Kidney (tissue), 22 donors: ENCODE measurements at places on chromosomes 16 and 17.

- H3K4me1 ChIP-seq: no peaks in the 10 kb centered on the region
- no peak overlapping the region for H3K27ac ChIP-seq
- no peak overlapping the region for H3K4me3 ChIP-seq
- peak; percentile 12 for DNase-seq
- no peaks in the 10 kb centered on the region for H3K27me3 ChIP-seq
These were observed 97.1 kb upstream of the NOL11 start for GRCh38 chr17:67620636-67621035.

- peak; percentile 66 for DNase-seq
- no peaks in the 10 kb centered on the region for H3K36me3 ChIP-seq
- H3K27ac ChIP-seq: no peak within 1 kb of the TSS
- no peak within 1 kb of the TSS for H3K4me3 ChIP-seq
- peaks cover 15% of the 10 kb centered on the region for H3K27me3 ChIP-seq
These were observed at the start of gene KREMEN2 for GRCh38 chr16:2963723-2964474. Gene KREMEN2 (plus strand): TSS chr16:2964275. CDS start chr16:2964521, 246 bp downstream.

DNA sequence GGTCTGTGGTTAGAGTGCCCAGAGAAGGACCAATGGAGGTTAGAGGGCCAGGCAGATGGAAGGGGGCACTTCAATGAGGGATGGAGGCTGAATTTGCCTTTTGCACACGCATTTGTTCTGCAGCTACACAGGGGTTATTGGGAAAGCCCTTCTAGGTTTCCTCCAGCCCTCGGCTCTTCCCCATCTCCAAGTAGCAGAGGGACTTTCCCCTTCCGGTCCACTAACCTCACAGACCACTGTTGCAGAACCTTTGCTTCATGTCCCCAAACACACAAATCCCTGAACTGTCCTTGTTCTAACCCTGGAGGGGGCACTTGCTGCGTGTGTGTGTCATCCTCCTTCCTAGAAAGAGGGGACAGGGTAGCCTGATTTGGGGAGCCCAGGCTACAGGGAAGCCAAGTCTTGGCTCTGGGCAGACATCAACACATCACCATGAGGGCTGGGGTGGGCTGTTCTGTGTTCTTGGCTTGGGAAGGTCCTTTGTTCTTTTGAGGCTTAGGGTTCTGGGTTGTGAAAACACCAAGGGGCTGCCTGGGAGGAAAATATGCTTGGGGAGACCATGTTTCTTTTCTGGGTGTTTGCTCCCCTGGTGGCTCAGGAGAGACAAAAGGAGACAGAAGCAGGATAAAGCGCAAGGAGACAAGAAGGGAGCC, 7.3 kb upstream of the NR1D1 start:
- H3K36me3 ChIP-seq: no peaks in the 10 kb centered on the region
- peaks cover 60% of the 10 kb centered on the region for H3K4me1 ChIP-seq
- peak overlapping the region; percentile 94 for H3K27ac ChIP-seq
- peak overlapping the region; percentile 21 for H3K4me3 ChIP-seq

GRCh38 chr16:71276589-71277334, 12.4 kb downstream of the CMTR2 start:
- no peak for DNase-seq
- H3K36me3 ChIP-seq: no peaks in the 10 kb centered on the region

GRCh38 chr16:83899272-83899897, 470 bp downstream of the MLYCD start:
- DNase-seq: peak; percentile 50
- no peaks in the 10 kb centered on the region for H3K27me3 ChIP-seq
- H3K27ac ChIP-seq: peak overlapping the region; percentile 85
- peaks cover 6% of the 10 kb centered on the region for H3K4me1 ChIP-seq
- peaks cover 4% of the 10 kb centered on the region for H3K36me3 ChIP-seq
- peak overlapping the region; percentile 48 for H3K4me3 ChIP-seq

- H3K27me3 ChIP-seq: no peaks in the 10 kb centered on the region
- no peak overlapping the region for H3K4me3 ChIP-seq
- DNase-seq: peak; percentile 43
- peaks cover 18% of the 10 kb centered on the region for H3K36me3 ChIP-seq
These were observed 14.0 kb downstream of the SALL1 start for GRCh38 chr16:51137097-51137496.

- H3K27me3 ChIP-seq: no peaks in the 10 kb centered on the region
- no peaks in the 10 kb centered on the region for H3K4me1 ChIP-seq
- H3K4me3 ChIP-seq: no peak overlapping the region
- no peak overlapping the region for H3K27ac ChIP-seq
- no peak for DNase-seq
These were observed 591.7 kb downstream of the MAF start for GRCh38 chr16:79008869-79009179.

- no peak overlapping the region for H3K27ac ChIP-seq
- peak; percentile 0 for DNase-seq
- H3K4me3 ChIP-seq: no peak overlapping the region
- H3K4me1 ChIP-seq: no peaks in the 10 kb centered on the region
- no peaks in the 10 kb centered on the region for H3K27me3 ChIP-seq
These were observed 24.4 kb upstream of the CRHR1 start for GRCh38 chr17:45759761-45760160.

DNA sequence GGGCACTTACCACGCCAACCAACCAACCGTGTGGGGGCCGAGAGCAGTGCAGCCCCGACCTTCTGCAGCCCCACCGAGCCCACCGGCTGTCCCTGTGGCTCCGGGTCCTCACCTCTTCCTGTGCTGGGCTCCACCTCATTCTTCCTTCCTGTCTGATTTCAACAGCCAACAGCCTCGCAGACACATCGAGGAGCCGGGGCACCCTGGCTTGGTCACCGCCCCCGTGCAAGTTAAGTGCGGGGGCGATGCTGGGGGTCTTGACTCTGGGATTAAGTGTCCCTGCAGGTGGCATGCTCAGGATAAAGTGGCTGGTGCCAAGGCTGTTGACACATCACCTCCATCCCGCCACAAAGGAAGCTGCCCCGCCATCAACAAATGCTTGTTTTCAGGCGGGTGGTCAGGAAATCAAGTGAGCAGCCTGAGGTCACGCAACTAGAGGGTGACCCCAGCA, at the start of gene NLRC3:
TSS of gene NLRC3 (minus strand) at position 102 of the 451 bp plus-strand sequence. CDS start 12,367 bp downstream, outside the sequence.
- no peak for DNase-seq
- peak within 1 kb of the TSS; percentile 17 for H3K27ac ChIP-seq
- no peak within 1 kb of the TSS for H3K4me3 ChIP-seq
- H3K4me1 ChIP-seq: no peaks in the 10 kb centered on the region
- no peaks in the 10 kb centered on the region for H3K27me3 ChIP-seq

GRCh38 chr17:2591040-2591640, 2.3 kb upstream of the PAFAH1B1 start:
- DNase-seq: no peak
- peaks cover 5% of the 10 kb centered on the region for H3K4me1 ChIP-seq
- no peaks in the 10 kb centered on the region for H3K27me3 ChIP-seq
- H3K27ac ChIP-seq: no peak overlapping the region
- no peak overlapping the region for H3K4me3 ChIP-seq
- H3K36me3 ChIP-seq: no peaks in the 10 kb centered on the region

DNA sequence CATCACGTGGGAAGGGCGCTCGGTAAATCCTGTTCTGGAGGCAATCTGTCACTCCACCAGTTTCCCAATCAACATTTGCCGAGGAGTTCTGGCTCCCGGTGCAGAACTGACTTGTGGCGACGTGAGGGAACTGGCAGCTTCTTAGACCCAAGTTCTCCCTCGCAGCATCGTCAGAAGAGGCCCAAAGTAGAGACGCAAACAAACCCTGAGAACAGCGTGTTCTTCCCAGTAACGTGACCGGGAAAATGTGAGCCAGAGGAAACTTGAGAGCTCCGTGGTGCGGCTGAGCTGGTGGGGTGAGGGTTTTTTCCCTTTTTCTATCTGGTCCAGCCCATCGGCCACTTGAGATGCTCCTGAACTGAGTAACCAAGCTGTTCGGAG, 158.9 kb upstream of the CACNG5 start:
- H3K27ac ChIP-seq: no peak overlapping the region
- no peaks in the 10 kb centered on the region for H3K27me3 ChIP-seq
- no peak overlapping the region for H3K4me3 ChIP-seq
- no peaks in the 10 kb centered on the region for H3K36me3 ChIP-seq

DNA sequence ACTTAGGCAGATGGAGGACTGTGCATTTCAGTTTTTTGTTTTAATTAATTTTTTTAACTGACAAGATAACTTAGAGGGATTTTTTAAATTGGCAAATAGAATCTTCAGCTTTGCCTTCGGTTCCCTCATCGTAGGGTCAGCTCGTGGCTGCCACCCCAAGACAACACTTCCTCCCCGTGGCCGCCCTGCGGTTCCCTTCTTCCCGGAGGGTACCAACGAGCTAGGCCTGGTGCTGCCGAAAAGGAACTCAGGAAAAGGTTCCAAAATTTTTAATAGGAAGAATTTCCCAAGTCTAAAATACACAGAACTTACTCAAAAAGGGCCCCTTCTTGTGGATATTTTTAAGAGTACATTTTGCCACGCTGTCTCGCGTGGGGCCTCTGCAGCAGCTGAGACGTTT, 210.4 kb upstream of the CHMP6 start:
- H3K4me3 ChIP-seq: no peak overlapping the region
- no peak for DNase-seq
- peaks cover 5% of the 10 kb centered on the region for H3K4me1 ChIP-seq
- H3K36me3 ChIP-seq: no peaks in the 10 kb centered on the region

DNA sequence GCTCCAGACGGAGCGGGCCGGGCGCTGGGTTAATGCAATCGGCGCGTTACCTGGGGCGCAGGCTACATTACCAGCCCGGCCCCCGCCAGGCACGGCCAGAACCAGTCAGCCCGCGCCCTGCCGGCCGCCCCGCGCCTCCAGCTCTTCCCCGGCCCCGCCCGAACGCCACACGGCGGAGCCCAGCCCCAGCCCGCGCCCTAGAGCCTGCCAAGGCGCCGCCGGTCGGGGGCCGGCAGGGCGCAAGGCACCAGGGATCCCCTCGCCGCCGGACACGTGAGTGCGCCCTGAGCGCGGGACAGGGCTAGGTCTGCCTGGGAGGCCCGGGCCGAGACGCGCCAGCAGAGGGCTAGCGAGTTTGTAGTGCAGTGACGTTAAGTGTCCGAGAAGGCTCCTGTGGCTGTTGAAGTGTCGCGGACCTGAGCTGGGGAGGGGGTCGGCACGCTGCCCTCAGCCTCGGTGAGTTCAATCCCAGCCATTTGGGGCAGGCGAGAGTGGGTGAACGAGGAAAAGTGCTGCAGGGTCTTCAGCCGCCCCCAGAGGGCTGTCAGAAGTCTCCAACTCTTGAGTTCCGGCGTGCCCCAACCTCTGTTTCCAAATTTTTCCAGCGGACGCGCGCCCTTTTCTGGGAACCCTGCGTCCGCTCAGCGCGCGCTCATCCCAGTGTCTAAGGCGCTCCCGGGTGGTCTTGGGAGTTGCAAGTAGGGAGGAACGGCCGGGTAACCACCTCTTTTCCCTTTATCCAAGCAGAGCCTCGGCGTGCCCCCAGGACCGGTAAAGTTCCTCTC, at the start of gene SLC6A2:
TSS of gene SLC6A2 (plus strand) at position 92 of the 785 bp plus-strand sequence. CDS start 707 bp downstream, outside the sequence.
- H3K27ac ChIP-seq: no peak within 1 kb of the TSS
- no peak within 1 kb of the TSS for H3K4me3 ChIP-seq
- no peaks in the 10 kb centered on the region for H3K36me3 ChIP-seq
- DNase-seq: peak; percentile 68
- H3K27me3 ChIP-seq: peaks cover 31% of the 10 kb centered on the region
- H3K4me1 ChIP-seq: no peaks in the 10 kb centered on the region

DNA sequence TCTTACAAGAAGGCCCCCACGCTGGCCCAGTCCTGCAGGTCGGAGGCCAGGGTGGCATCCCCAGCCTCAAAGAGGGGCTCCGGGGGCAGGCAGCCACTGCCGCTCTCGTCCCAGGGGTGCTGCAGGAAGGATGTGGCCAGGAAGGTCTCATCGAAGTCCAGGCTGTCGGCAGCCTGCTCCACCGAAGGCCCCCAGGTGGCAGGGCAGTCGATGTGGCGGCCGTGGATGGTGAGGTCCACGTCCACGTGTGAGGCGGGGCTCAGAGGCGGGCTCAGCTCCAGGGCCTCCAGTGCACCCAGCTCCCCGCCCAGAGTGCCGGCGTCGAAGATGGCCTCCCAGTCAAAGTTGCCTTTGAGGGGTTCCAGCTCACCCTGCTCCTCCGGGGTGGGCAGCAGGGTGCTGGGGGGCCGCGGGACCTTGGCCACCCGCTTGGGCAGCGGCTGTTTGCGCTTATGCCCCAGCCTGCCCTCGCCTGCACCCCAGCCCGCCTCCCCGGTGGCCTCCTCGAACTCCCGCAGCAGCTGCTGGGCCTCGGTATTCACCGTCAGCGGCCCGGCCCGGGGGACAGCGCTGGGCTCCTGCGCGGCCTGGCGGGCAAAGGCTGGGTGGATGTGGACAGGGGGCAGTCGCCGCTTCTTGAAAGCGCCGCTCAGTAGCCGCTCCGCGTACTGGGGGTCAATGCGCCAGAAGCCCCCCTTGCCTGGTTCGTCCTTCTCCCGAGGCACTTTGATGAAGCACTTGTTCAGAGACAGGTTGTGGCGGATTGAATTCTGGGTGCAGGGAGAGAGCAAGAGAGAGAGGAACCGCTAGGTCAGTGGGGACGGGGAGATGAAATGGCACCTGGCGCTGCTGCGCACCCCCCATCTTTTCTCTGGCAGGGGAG, 3.5 kb downstream of the FOXJ1 start:
- DNase-seq: no peak
- H3K27ac ChIP-seq: no peak overlapping the region
- H3K27me3 ChIP-seq: peaks cover 11% of the 10 kb centered on the region

DNA sequence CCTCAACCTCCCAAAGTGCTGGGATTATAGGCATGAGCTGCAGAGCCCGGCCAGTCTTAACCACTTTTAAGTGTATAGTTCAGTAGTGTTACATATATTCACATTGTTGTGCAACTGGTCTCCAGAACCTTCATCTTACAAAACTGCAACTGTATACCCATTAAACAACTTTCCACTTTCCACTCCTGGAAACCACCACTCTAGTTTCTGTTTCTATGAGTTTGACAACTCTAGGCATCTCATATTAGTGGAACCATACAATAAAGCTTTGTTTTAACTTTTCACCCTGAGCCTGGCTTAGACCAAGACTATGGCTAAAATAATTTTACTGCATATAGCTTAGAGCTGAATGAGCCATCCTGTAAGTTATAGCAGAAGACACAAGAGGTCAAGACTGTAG, 108.0 kb upstream of the GOT2 start:
- no peaks in the 10 kb centered on the region for H3K4me1 ChIP-seq
- no peak for DNase-seq
- no peak overlapping the region for H3K27ac ChIP-seq

GRCh38 chr16:60150907-60151306, 1416.8 kb upstream of the GOT2 start:
- H3K27ac ChIP-seq: no peak overlapping the region
- no peaks in the 10 kb centered on the region for H3K4me1 ChIP-seq
- H3K36me3 ChIP-seq: no peaks in the 10 kb centered on the region
- H3K27me3 ChIP-seq: no peaks in the 10 kb centered on the region
- no peak for DNase-seq
- no peak overlapping the region for H3K4me3 ChIP-seq

- no peaks in the 10 kb centered on the region for H3K27me3 ChIP-seq
- H3K27ac ChIP-seq: no peak overlapping the region
- no peak for DNase-seq
- H3K4me3 ChIP-seq: no peak overlapping the region
These were observed 41.4 kb upstream of the TEKT1 start for GRCh38 chr17:6872936-6873335.

- no peak overlapping the region for H3K27ac ChIP-seq
- no peak overlapping the region for H3K4me3 ChIP-seq
- H3K4me1 ChIP-seq: no peaks in the 10 kb centered on the region
These were observed 9.8 kb downstream of the TMEM204 start for GRCh38 chr16:1543085-1543896.
